IMR-90 (cell line): ENCODE measurements at places on chromosomes 5 and 9. TPM values are rescaled to one million over a fixed set of nuclear protein-coding genes. Genes with fewer than 3 reads are reported as not detected.

The SLC36A3 gene
- not detected in 2 replicates for polyA plus RNA-seq

The SPINK6 gene
- not detected in 2 replicates for polyA plus RNA-seq

The MYOZ3 gene
- polyA plus RNA-seq, result 0.24 TPM in 2 replicates

The SPINK14 gene
- not detected in 2 replicates for polyA plus RNA-seq

The TNFSF15 gene
- 0.01 and 0.03 TPM in 2 replicates for polyA plus RNA-seq

The AP3S1 gene
- 52.8 and 73.1 TPM in 2 replicates for polyA plus RNA-seq

The HTR1A gene
- not detected in 2 replicates for polyA plus RNA-seq

The ASPN gene
- polyA plus RNA-seq, result 0.04 and 0.09 TPM in 2 replicates

The NIPAL4 gene
- polyA plus RNA-seq, result 0.32 and 0.39 TPM in 2 replicates

The CLTA gene
- polyA plus RNA-seq, result 246 and 280 TPM in 2 replicates

The DMRTA1 gene
- polyA plus RNA-seq, result 0.02 TPM in 1 of 2 replicates, not detected in the other

The PROB1 gene
- polyA plus RNA-seq, result 0.36 and 0.38 TPM in 2 replicates

The DMAC1 gene
- polyA plus RNA-seq, result 14.5 and 19.5 TPM in 2 replicates

The SLC9A3 gene
- polyA plus RNA-seq, result 1.3 and 1.5 TPM in 2 replicates

The OTP gene
- not detected in 2 replicates for polyA plus RNA-seq

The BARHL1 gene
- not detected in 2 replicates for polyA plus RNA-seq

The ISL1 gene
- polyA plus RNA-seq, result not detected in 2 replicates

The CMYA5 gene
- polyA plus RNA-seq, result 0.39 and 0.60 TPM in 2 replicates

The EPB41L4A gene
- 0.02 TPM in 1 of 2 replicates, not detected in the other for polyA plus RNA-seq

The HK3 gene
- polyA plus RNA-seq, result not detected in 2 replicates

The C5orf52 gene
- polyA plus RNA-seq, result not detected in 2 replicates

The ADAMTS12 gene
- polyA plus RNA-seq, result 24.3 and 27.3 TPM in 2 replicates

The PCDHGB4 gene
- polyA plus RNA-seq, result 10.0 TPM in 2 replicates

The PCDHB3 gene
- polyA plus RNA-seq, result 0.10 and 0.12 TPM in 2 replicates
